ENCODE measurements at places on chromosomes 16 and 17. TPM values are rescaled to one million over a fixed set of nuclear protein-coding genes. Genes with fewer than 3 reads are reported as not detected.

The FXR2 gene
- 52.9 TPM for total RNA-seq

The TMEM204 gene
- total RNA-seq = 2.8 TPM

The AIPL1 gene
- not detected for total RNA-seq

The HSPB9 gene
- not detected for total RNA-seq

The GPR139 gene
- 3.4 TPM for total RNA-seq

The KCNG4 gene
- not detected for total RNA-seq

The FGF11 gene
- 13.1 TPM for total RNA-seq

The YBX2 gene
- total RNA-seq = 2.5 TPM

The C16orf54 gene
- total RNA-seq = 0.31 TPM

The COX6A2 gene
- not detected for total RNA-seq

The NUP93 gene
- total RNA-seq = 216 TPM

The TNK1 gene
- total RNA-seq = 1.3 TPM

The KRT15 gene
- not detected for total RNA-seq

The TEX19 gene
- not detected for total RNA-seq

The CACNG4 gene
- total RNA-seq = 62.3 TPM
